ENCODE measurements at places on chromosomes 4 and X.
A peak's percentile ranks its signal among the peaks of the same experiment; 100 is the strongest.

GRCh38 chrX:25154168-25154567 is 138.4 kb upstream of the ARX start:
- no peak for DNase-seq

GRCh38 chr4:112421911-112422310 is 94.1 kb downstream of the NEUROG2 start:
- DNase-seq, result no peak

- DNase-seq, result no peak
Measured at GRCh38 chrX:150313514-150313913, 49.6 kb upstream of the MAMLD1 start.

- DNase-seq, result no peak
Measured at GRCh38 chr4:163757219-163757618, 262.7 kb downstream of the TMA16 start.

DNA sequence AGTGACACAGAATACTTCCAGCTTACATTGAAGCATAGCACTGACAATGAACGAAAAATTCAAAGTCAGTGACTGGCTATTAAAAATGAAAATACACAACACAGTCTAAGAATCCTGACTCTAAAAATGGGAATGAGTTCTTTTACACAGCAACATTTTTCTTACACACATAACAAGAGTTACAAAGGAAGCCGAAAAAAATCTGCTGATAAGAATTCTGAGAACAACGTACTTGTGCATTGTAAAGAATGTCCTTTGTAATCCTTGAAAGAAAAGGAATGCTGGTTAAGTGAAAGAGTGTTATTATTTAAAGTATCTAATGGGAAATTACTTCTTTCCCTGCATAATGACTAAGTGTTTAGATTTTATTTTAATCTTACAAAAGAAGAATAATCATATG is 199.4 kb downstream of the PRDM5 start:
- DNase-seq, result no peak

- DNase-seq, result no peak
Measured at GRCh38 chrX:70494441-70494840, 49.8 kb downstream of the DLG3 start.

GRCh38 chr4:52837716-52838558 is 24.2 kb upstream of the RASL11B start:
- no peak for DNase-seq

- DNase-seq, result no peak
Measured at GRCh38 chrX:71466979-71467523, 65.9 kb upstream of the OGT start.

DNA sequence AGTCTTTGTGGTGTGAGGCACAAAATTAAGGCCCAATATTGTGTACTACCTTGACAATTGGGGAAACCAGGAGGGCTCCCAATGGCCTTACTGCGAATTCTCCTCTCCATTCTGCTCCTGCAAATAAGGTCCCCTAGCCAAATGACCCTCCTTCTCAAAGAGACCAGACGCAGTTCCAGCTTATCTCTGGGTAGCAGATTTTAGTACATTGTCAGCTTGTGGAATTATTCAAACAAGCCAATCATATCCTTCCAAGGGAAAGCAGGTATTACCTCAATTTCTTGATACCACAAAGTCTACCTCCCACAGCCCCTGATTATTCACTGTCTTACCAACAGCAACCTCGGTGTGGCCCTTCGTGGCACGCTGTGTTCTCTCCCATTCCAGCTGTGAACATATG is 7.8 kb upstream of the ZBTB33 start:
- DNase-seq, result no peak

- DNase-seq, result peak; percentile 43
Measured at GRCh38 chr4:123096038-123096437, 173.6 kb upstream of the NUDT6 start.

DNA sequence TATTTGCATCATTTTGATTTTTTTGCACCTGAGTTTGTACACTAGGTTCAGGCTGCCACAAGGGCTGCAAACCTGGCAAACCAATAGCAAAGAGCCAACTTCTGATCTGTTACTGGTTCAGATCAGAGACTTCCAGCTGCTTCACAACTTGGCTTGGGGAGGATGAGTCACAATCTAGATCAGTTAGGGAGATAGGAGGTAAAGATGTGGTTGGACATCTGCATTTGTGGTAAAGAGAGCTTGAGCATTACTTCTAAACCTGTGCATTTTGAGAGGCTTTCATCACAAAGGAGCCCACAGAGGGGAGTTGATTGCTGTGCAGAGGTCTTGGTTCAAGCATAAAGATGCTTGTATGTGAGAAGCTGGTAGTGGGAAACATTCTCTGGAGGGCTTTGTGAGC is 34.5 kb downstream of the LINC00632 start:
- DNase-seq, result no peak

DNA sequence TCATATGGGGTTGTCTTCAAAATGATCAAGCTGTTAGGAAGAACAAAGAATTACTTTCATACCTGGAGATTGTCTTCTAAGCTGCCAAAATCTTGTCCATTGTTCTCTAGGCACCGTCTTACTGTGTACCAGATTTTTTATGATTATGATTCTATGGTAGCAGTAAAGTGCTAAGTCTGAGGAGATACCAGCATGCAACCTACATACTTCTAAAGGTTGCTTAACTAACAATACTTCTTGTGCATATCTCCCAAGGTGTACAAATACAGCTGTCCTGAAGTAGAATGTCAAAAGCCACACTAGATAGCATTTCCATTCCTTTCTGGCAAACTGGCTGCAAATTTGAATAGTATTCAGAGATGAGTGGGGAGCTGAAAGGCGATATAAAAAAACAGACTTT is 62.6 kb upstream of the FBXW7 start:
- DNase-seq, result no peak

GRCh38 chr4:8108261-8108660 is 50.4 kb downstream of the ABLIM2 start:
- no peak for DNase-seq

- DNase-seq, result no peak
Measured at GRCh38 chrX:120522820-120523219, 37.9 kb downstream of the CUL4B start.

DNA sequence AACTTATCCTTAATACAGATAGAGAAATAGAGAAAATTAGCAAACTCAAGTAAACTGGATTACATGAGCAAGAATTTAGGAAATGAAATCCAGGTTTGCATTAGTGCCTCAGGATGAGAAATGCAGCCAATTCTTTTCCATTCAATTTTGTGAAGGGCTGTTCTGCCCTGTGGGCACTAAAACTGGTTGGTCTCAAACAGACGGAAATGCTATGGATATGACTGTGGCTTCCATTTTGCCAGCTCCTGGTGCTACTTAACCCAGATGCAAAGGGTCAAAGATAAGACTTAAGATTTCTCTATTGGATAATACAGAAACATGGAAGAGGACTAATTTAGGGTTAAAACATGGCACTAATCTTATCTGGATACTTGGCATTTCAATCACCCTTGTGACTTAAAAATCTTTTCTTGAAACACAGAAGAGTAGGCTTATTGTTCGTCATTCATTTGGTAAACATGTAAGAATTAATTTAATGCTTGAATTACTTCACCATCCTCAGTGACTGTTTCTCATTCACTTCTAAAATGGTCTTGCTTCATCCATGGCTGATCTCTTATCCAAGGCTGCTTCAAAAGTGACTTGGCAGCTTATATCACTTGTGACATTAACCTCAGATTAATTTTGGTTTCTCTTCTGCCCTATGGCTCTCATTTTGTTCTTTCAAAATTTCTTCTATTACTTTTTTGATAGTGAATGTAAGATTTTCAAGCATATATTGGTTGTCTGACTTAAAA is 1008.7 kb downstream of the GLUD2 start:
- DNase-seq, result no peak

DNA sequence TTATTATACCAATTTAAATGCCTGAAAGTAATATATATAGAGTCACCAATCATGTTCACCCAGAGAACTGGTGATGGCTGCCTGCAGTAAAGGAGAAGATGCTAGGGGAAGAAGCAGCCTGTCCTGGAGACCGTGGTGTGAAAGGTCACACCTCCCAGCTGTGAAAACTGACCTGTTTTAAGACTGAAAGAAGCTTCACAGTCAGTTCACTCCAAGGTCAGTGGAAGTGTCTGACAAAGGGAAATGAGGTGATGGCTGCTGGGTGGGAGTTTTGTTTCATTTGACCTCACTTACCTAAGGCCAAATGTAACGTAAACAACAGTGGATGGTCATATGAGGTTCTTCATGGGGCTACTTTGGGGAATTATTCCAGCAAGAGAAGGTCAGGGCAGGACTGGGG is 352.1 kb upstream of the GATB start:
- no peak for DNase-seq

DNA sequence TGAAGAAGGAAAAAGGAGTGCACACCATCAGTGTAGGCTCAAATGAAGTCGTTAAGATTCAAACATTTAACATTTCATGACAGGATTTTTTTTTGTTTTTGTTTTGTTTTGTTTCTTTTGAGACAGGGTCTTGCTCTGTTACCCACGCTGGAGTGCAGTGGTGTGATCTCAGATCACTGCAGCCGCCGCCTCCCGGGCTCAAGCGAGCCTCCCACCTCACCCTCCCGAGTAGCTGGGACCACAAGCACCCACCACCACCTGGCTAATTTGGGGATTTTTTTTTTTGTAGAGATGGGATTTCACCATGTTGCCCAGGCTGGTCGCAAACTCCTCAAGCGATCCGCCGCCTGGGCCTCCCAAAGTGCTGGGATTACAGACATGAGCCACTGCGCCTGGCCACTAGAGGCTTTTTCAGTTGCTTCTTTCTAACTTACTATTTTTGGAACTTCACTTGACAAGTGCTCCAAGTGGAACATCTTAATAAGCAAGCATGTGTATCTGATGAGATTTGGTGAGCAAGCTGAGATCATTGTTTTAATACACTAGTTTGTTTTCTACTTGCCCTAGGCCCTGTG is 78.9 kb upstream of the CNKSR2 start:
- DNase-seq, result no peak

- no peak for DNase-seq
Measured at GRCh38 chrX:132375941-132376340, 112.9 kb downstream of the MBNL3 start.

DNA sequence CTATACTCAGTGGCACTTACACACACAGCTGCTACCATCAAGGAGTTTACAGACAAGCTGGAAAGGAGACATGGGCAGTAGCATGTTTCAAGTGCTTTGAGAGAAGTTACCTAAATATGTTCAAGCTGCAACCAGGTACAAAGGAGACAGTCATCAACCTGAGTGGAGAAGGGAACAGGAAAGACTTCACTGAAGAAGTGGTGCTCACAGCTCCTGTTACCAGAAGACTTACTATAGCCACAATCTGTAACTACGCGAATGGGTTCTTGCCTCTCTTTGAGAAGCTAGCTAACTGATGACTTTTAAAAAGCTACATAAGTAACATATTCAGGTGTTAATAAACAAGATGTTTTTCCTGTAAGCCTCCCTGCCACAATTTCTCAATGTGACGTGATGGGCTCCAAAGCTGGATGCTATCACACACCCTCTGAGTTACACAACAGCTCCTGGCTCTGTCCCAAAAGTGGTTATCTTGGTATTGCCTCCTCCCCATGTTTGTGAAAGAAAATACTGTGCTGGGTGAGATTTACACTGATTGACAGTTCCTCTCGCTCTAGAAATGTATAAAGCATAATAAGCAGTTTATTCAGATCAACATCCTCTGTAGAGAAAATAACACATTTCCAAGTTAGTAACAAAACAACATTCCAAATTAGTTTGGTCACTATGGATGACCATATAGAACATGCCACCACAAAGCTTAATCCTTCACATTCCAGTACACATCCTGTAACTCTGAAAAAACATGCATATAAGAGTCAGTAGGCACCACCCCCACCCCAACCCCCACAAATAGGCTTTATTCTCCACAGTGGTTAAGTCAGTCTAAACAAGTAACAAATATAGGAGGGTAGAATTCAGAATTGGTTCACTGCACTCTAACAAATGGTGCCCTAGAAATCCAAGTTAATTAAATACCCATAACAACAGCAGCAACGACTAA is 81.8 kb downstream of the FRYL start:
- DNase-seq, result no peak

GRCh38 chrX:2572740-2573139 is 72.0 kb upstream of the DHRSX start:
- no peak for DNase-seq

DNA sequence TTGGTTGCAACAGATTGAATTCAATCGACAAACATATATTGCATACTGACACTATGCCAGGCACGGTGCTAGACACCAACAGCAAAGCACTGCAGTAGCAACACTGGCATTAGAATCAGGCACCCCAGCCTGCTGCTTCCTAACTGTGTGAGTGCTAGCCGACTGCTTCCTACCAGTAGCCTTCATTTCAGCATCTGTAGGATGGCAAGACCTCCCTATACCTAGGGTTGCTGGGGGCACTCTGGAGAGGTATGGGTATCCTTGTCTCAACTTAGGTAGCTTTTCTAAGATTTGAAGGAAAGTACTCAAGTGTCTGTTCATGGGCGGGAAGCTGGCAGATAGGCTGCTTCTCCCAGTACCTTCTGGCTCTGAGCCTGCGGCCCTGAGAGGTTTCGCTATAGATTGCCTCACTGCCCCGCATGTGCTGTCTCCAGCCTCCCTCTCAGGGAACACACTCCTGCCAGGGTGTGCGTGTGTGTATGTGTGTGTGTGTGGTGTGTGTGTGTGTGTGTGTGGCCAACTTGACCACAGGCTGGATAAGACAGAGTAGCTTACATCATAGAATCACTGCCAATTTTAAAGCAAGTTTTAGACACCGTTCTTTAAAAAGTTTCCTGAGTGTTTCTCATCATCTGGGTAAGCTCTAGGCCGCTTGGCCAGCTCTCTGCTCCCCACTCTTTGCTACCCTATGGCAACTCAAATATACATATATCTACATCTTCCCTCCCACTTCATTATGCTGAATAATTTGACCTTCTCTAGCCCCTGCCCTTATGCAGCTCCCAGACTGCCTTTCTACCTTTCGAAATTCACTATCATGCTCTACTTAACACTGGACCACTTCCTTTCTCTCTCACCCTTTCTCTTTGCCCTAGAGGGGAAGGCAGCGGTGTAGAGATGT is 97.0 kb upstream of the PJA1 start:
- DNase-seq, result no peak

GRCh38 chrX:150565551-150565950 is 2.9 kb upstream of the MTM1 start:
- no peak for DNase-seq

DNA sequence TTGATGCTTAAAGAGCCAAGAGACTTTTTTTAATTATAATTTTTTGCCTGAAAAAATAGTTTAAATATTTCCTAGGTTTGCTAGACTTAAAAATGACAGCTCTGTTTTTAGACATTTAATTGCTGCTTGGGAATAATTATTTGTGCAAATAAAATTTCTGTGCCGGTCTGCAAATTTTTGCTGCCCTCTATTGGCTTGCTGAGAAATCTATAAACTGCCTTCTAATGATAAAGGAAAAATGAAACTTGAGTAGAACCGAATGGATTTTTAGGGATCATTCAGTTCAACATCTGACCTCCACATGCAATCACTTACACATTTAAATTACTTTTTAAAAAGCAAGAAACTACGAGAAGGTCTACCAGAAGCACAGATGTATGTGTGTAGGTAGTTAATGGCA is 434.0 kb downstream of the FAM133A start:
- DNase-seq, result no peak

GRCh38 chrX:19882066-19882775 is 5.2 kb downstream of the SH3KBP1 start:
- DNase-seq, result no peak
